ENCODE measurements at places on chromosomes 7 and 10.

- DNase-seq, result no peak
Measured at GRCh38 chr10:30036341-30036740, 23.0 kb downstream of the JCAD start.

GRCh38 chr10:28839600-28840007, 162.3 kb downstream of the BAMBI start:
- DNase-seq, result no peak

- no peak for DNase-seq
Measured at GRCh38 chr10:102433619-102434046, 1.3 kb upstream of the CUEDC2 start.

DNA sequence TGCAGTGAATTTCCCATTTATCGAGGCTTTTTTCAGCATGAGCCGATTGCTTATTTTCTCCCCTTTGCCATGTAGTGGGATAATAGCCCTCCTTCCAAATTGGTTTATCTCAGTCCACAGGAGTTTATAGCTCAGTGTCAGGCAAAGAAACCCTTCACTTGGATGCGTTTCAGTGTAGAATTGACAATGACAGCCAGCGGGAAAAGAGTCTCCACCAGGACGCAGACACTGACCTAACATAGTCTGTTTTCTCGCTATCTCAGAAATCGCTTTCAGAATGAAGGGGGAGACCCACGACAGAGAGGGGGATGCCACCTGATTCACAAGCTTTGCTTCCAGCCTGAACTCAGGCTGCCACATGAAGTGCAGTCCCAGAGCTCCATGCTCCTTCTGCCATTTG, 43.5 kb upstream of the TCERG1L start:
- no peak for DNase-seq

GRCh38 chr7:29647020-29647654, 83.5 kb downstream of the PRR15 start:
- DNase-seq, result no peak

- DNase-seq, result no peak
Measured at GRCh38 chr10:24132741-24133140, 76.2 kb upstream of the KIAA1217 start.

DNA sequence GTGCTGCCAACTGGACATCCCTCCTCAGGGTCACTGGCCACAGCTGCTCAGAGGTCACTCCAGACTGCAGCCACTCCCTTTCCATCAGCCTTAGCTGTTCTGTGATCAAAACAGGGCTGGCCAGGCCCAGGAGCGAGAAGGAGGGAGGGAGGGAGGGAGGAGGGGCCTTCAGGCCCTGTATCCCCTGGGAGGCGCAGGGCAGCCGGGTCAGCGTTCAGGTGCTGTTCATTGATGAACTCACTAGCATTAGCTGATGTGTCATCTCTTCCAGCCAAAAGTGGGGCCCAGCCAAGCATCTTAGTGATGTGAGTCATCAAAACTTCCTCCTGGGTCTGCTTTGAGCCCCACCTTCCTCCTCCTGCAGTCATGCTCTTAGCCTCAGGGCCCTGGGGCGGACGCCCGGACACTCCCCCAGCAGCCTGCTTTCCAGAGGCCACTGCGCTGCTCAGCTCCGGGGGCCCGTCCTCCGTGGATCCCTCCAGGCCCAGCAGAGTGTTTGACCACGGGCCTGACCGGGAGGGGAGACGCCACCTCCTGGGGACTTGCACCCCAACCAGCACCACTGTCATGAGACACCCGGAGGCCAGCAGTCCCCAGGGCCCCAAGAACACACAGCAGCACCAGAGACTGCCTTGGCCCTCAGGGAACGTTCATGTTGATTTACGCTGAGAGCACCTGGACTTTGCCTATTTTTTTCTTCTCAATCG, 149.2 kb downstream of the PRKAG2 start:
- no peak for DNase-seq

GRCh38 chr7:154776350-154776749, 226.6 kb downstream of the PAXIP1 start:
- no peak for DNase-seq

DNA sequence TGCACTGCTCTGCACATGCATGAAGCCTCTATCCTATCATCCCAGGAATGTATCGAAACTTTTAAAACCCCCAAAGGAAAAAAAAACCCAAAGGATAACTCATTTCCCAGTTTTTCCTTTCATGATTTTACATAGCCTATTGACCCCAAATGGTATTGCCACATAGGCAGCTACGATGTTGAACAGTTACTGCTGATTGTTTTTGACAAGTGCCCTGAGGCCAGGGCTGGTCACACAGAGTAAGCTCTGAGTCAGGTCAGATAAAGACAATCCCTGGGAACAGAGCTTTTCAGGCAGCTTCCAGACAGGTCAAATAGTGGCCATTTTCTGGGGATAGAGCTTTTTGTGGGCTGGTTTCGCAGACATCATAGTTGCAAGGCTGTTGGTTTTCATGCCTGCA, 52.1 kb downstream of the MYL10 start:
- no peak for DNase-seq
